ENCODE measurements at places on chromosomes 7 and 10.

GRCh38 chr7:39428221-39428620, 138.0 kb upstream of the YAE1 start:
- DNase-seq: no peak

DNA sequence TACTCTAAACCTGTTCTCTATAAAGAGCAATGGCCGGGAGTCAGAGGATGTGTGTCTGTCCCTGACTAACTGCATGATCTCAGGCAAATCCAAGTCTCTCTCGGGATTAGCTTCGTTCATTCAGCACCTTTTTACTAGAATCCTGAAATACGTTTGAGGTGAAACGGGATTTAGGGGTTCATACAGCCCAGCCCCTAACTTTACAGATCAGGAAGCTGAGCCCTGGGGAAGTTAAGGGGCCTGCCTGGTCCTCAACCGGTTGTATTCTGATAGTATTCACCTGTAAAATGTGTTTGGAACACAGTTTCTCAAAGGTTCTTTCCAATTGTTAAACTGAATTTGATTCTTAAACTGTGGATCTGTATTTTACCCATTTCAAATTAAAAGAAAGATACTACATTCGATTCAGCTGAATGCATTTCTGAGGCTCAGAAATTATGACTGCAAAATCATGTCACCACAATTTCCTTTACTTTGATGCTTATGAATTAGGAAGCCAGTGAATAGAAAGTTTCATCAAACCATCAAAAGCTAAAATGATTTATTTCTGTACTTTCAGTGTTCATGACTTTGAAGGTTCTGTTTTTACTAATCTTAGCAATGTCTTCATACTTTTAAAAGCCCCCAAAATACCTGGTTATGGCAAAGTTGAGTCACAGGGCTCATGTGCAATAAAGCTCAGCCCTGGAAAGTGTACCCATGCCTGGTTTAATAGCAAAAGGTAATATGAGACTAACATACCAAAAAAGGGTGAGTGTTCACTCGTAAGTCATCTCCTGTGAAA, 28.9 kb upstream of the EZH2 start:
- peak; percentile 55 for DNase-seq

DNA sequence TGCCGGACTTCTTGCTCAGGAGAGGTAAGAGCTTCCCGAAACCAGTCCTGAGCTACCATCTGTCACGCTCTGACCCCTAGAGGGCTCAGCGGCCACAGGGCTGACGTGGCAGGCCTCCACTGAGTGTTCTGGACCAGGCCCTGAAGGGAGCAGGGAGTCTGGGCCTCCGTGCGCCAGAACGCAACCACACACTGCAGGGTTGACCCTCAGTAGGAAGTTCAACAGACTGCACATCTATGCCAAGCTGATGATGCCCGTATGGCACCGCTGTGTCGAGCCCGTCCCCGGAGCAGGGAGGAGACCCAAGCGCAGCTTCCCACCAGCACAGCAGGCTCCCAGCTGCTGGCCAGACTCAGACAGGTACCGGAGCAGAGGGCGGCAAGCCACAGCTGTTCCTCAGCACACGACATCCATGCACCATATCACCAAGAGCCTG, 39.2 kb downstream of the CAMK2B start:
- DNase-seq: no peak

- DNase-seq: no peak
Measured at GRCh38 chr10:121797490-121797889, 130.3 kb downstream of the ATE1 start.

- DNase-seq: no peak
Measured at GRCh38 chr10:120514035-120514620, 57.1 kb downstream of the PLPP4 start.

GRCh38 chr7:41002741-41003610, 699.9 kb downstream of the INHBA start:
- no peak for DNase-seq

DNA sequence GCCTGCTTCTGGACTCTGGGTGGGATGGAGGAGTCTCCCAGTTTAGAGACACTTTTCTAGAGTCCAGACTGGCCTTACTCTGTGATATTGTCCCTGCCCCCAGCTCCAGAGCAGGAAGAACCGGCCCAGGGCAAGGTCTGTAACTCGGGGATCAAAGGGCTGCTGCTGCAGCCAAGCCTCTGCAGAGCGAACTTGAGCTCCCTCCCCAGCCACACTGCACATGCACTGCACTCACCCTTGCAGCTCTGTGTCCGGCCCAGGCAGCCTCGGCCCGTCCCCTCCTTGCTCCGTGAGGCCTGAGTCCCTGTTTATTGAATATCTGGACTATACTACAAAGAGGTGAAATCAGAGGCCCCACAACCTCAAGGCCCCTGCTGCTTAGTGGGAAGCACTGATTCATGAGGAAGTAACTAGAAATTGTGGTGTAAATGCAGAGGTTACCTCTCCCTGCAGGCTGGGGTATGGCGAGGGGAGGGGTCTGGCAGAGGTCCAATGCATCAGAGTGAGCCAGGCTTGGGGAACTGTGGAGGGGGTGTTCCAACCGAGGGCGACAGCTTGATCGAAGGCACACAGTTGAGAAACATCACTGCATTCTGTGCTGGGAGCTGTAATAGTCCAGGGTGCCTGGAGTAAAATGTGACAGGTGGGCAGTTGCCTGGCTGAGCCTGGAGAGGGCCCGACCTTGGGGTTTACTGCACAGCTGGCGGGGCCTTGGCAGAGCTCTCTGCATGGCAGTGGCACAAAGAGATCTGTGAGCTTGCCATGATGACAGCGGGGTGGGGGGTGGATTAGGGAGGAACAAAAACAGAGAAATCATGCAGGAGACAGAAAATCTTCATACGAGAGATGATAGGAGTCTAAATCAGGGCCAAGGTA, 49.1 kb downstream of the AOC1 start:
- no peak for DNase-seq

DNA sequence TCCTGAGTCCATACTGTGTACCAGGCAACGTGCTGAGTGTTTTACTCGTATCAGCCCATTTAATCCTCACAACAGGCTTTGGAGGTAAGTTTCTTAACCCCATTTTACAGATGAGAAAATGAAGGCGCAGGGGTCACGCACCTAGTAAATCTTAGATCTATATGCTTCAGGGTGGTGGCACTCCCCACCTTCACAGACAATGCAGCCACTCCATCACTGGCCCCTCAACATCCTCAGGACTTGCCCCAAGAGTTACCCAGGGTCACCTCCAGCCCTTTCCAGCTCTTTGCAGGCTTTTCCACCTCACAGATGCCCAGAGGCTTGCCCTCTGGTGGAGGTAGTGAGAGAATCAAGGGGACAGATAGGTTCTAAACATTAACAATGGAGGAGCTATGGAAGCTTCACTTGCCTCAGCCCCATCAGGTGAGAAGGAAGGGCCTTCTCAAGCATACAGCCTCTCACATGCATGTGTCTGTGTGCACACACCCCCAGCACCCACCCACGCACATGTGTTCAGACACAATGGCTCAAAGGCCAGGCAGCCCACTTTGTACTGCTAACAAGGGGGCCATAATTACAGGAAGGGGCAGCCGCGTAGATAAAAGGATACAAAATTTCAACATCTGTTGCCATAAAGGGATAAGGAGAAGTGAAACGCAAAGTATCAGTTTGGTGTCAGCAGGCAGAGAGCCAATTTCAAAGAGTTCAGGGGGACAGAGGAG, 29.1 kb downstream of the DPCD start:
- no peak for DNase-seq

- DNase-seq: no peak
Measured at GRCh38 chr10:32205670-32206069, 141.3 kb downstream of the EPC1 start.

GRCh38 chr7:68321076-68321639, 1277.1 kb upstream of the AUTS2 start:
- DNase-seq: no peak

DNA sequence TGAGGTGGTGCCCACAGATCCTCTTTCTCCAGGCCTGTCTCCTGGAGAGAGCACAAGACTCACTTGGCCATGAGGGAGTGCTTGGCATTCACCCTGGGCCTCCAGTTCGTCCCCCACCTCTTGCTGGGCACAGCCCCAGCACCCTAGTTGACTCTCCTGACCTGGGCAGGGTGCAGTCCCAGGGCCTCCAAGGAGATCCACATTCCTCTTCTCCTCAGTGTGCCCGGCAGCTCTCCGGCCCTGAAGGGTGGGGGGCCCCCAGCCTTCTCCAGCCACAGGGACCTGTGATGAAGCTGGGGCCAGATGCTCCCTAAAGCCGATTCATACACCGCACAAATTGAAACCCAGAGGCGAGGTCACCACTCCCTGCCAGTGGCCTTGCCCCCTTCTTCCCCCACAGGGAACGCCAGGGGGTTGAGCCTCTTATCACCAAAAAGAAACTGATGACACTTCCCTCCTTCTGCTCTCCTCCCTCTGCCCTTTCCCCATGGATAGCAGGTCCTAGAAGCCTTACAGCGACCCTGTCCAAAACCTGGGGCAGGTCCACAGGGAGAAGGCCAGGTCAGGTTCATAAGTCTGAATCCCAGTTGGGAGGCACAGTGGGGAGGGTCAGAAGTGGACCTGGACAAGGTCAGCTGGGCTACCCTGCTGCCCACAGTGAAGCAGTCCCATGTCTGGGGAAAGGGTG, 3.1 kb downstream of the EN2 start:
- DNase-seq: no peak

GRCh38 chr10:15116225-15116624, 19.1 kb downstream of the RPP38 start:
- DNase-seq: no peak

DNA sequence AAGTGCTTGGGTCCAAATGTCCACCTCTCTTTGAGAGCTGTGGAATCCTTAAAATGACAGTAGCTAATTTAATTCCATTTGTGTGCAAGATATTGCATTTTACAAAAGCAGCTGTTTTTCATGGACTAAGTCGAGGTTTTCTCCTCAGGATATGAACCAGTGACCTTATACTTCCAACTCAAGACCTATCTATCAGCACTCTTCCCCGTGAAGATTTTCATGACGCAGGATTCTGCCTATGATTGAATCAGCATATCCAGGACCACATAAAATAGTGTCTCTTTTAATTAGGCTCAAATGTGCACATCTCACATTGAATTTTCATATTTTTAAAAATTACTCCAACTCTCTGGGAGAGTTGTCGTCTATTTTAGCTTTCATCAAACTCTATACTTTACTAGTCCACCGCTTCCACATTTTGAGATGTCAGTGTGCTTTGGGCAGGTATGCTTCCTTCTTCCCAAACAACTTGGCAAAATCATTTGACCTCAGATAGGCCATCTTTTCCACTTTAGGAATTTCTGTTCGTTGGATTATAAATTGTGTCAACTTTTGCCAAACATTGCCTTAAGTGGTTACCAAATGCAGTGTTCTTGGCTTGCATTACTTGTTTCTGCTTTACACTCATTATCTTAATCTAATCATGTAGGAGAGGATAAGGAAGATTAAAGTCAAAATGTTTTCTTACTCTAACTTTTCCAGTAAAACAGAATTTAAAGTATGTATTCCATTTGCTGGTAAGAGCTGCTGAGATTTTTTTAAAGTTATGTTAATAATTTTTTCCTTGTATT, 39.4 kb downstream of the SEMA3A start:
- DNase-seq: no peak

DNA sequence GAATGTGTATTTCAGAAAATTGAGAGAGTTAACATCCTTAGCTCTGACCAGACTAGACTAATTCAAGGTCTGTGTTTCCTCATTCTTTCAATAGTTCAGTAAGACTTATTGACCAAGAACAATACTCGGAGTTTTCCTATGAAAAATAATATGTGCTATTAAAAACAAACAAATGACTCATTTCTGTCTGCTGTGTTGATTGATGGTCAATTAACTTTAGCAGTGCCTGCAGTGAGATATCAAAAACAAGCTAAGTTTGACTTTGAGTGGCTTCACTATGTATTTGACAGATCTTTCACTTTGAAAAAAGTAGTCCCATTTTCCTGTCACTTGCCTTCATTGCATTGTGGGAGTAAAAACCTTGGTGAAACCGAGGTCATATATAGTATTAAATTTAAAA, 91.0 kb downstream of the GNAT3 start:
- DNase-seq: no peak

GRCh38 chr7:4071370-4072058, 610.6 kb upstream of the FOXK1 start:
- DNase-seq: no peak

DNA sequence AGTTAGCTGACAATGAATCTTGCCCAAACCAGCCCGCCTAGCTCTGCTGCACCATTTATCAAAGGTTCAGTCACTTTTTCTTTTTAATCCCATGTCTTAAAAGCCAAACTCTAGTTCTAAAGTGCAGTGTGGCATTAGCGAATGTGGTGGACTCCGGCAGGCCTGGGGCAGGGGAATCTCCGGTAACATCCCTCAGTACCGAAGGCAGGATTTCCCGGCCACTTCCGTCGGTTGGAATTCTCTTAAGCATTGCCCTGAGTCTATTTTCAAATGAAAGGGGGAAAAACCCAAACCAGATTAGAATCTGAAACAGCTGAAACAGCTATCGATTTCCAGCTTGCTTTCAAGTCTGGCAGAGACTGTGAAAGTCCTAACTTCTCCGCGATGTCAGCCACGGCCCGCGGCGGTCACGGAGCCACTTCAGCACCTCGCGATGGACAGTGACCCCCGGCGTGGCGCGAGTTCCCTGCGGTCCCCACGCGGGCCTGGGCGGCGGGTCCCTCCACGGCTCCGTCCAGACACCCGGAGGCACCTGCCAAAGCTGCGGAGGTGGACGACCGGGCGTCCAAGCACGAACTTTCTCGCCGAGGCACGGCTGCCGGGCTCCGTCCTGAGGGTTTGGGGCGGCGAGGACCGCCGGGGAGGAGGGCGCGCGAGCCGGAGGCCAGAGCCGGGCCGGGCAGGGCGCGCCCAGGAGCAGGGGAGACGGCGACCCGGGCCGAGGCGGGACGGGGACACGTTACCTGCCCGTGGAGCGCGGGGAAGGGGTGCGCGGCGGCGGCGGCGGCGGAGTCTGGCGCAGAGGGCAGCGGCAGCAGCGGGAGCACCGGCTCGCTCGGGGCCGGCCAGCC, 745 bp downstream of the TCERG1L start:
- DNase-seq: no peak

DNA sequence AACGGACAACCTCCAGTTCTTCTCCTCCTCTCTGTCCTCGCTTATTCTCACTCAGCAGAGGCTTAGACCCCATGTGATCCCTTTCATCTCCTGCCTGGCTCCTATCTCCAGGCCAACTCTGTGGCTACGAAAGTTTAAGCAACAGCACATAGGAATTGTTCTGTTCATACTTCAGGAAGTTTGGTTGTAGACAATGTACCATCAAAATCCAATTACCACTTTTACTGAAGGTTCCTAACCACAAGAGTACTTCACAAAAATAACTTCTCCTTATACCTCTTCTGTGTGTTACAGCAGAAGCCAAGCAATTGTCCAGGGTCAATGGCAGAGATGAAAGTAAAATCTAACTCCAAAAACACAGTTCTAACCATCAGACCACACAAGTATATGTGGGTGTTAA, 80.0 kb downstream of the SLC25A13 start:
- DNase-seq: no peak
